Stimulated activated CD8-positive, alpha-beta memory T cell treated with anti-CD3 and anti-CD28 coated beads, Interleukin-2, amount 100 ng/mL, for 48 hours (primary cell): ENCODE measurements at places on chromosomes 16 and 17.

- no peak for DNase-seq
Measured at GRCh38 chr17:30534938-30535921, 58.0 kb downstream of the GOSR1 start.

- no peak for DNase-seq
Measured at GRCh38 chr16:65689726-65690125, 567.9 kb upstream of the CDH11 start.

GRCh38 chr16:55171241-55171640, 152.8 kb upstream of the IRX6 start:
- no peak for DNase-seq

DNA sequence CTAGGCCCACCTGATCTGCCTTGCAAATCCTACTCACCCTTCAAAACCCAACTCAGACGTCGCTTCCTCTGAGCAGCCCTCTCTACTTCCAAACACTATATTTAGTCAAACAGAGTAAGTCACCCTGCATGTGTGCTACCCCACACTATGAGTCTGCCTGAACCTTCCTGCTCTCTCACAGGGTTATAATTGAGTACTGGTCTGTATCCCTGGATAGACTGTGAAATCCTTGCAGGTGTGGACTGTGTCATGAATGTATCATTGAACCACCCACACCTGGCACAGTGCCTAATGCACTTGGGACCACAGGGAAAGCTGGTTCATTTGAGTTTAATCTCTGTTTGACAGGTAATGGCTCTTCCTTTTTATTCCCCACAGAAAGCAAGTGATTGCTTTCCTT, 3.4 kb downstream of the FBXO39 start:
- DNase-seq, result no peak

- no peak for DNase-seq
Measured at GRCh38 chr17:48502901-48503300, 27.9 kb downstream of the HOXB1 start.

DNA sequence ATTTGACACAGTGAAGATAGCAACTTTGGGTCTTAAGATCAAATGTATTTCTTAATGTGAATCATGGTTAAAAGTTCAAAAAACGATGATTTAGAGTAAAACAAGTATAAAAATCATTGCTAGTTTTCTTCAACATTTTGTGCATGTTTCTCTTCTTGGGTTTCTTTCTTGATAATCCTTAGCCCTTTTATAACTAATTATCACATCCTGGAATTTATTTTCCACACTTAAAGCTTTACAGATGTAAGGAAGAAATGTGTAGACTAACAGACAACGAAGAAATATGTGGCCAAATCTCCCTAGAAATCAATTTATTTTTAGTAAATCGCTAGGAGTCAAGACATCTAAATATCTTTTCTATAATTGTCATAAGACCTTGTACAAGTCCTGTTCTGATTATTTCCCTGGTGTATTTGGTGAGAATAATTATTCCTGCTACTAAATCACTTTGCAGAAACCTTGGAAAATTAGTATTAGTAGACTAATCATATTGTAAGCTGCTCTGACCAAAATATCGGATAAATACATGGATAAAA, 4.9 kb downstream of the NACA2 start:
- no peak for DNase-seq
